ENCODE measurements at places on chromosomes 6 and 20.

DNA sequence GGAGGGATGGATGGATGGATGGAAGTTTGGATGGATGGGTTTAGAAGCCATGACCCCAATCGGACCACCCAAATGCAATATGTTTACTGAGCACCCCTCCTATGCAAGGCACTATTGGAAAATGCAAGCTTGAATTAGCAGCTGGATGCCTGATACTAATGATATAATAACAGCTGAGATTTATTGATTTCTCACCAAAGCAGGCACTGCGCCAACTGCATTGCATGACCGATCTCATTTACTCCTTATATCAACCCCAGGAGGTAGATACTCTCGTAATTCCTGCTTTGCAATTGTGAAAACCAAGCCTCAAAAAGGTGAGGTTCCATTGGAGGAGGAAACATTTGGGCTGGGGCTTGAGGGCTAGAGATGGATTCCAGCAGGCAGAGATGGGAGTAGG, 89.7 kb downstream of the KCNB1 start:
- DNase-seq = no peak

GRCh38 chr6:12138381-12138780, 126.3 kb downstream of the HIVEP1 start:
- DNase-seq = no peak

- DNase-seq = no peak
These were observed 97.5 kb downstream of the CDH26 start for GRCh38 chr20:60055740-60056139.

DNA sequence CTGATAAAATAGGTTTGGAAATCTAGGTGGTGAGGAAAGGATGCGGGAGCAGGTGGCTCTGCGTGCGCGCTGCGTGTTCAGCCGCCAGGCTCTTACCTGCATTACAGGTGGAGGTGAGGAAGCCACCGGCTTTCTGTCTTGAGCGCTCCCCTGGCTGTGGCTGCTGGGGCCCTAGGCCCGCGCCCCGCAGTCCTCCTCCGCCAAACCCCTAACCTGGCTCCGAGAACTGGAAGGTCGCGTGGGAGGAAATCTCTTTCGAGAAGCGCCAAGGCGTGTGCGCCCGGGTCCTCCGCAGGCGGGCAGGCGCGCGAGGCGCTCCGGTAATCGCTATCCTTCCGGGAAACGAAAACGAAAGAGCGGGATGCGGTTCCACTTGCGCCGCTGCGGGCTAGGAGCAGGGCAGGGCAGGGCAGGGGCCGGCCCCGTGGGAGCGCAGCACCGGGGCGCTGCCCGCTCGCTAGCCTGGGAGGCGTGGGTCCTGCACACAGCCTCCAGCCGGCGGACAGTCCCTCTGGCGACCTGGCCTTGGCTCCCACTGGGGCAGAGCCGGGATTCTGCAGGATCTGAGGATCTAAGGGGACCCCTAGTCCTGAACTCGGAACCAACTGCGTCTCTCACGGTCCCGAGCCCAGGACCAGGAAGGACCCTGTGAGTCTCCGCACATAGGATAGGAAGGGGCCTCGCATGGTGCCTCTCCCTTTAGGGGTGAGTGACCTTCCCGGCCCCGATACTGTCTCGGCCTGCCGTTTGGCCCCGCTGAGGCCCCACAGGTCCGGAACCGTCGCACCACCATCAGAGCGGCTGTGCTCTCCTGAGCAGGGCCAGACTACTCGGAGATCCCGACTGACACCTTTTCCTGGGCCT, at the start of gene ETV7:
Gene ETV7, minus strand, starts transcription at position 230 of the 864 bp plus-strand sequence. Its CDS starts 128 bp downstream, at position 102.
- DNase-seq = no peak
